Caudate nucleus (tissue), 63 donors: ENCODE measurements at places on chromosomes 16 and 17.

GRCh38 chr17:73645050-73645871 lies 1.0 kb upstream of the SDK2 start:
- peak; percentile 16 for DNase-seq

DNA sequence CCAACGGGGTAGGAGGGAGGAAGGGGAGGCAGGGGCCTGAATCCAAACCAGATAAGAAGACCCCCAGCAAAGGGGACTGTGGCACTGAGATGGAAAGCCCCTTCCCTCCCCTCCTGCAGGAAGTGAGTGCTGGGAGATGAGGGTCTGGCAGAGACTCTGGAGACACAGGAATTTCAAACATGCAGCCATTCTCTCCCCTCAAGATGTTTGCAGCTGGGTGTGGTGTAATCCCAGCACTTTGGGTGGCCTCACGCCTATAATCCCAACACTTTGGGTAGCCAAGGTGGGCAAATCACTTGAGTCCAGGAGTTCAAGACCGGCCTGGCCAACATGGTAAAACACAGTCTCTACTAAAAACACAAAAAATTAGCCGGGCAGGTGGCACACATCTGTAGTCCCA lies 33.9 kb upstream of the FAAP100 start:
- no peak for DNase-seq

- DNase-seq = no peak
Observed at GRCh38 chr17:42090964-42091790, 7.1 kb downstream of the ZNF385C start.

- DNase-seq = no peak
Observed at GRCh38 chr17:28258347-28258887, 60.6 kb upstream of the TMEM97 start.

- DNase-seq = no peak
Observed at GRCh38 chr17:81140695-81141094, 24.6 kb upstream of the PVALEF start.

DNA sequence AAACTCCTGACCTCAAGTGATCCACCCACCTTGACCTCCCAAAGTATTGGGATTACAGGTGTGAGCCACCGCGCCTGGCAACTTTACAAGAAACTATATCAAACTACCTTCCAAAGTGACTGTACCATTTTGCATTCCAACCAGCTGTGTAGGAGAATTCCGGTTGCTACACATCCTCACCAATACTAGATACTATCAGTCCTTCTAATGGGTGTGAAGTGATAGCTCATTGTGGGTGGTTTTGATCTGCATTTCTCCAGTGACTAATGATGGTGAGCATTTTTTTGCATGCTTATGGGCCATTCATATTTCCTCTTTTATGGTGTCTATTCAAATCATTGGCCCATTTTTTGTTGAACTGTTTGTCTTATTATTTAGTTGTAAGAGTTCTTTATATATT lies 37.7 kb downstream of the SCNN1B start:
- no peak for DNase-seq
